AG08396 (cell line): ENCODE measurements at places on chromosomes 2 and 18.

GRCh38 chr2:223416815-223417610, 185.1 kb downstream of the SCG2 start:
- no peak for DNase-seq

DNA sequence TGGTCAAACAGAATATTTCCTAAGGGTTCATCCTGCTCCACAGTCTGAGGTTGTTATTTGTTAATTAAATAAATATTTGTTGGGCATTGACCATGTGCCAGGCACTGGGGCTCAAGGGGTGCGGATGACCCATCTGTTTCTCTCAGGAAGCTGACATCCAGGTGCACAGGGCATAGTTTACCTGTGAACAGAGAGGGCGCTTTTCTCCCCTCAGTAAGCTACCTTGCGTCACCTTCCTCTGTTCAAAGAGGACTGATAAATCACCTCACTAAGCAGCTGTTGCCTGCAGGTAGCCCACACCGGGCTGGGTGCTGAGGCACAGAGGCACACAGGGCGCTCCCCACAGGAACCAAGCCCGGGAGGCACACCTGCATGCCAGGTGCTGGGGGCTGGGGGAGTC, 41.6 kb downstream of the SH3RF3 start:
- DNase-seq: no peak

DNA sequence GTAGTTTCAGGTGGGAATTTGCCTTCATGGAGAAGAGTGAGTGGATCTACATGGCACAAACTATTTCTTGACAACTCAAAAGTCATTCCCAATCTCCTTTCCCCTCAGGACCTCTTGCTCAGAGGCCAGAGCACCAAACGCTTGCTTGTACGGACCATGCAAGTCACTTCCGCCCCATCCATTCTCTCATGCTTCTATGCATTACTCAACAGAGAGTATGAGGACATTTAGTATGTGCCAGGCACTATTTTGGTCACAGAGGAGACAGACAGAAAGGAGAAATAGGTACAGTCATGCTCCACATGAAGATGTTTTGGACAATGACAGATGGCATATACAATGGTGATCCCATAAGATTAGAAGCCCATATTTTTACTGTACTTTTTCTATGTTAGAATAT, 117.5 kb downstream of the ACTR3 start:
- no peak for DNase-seq

GRCh38 chr18:56632070-56633022, 6.0 kb downstream of the TXNL1 start:
- DNase-seq: no peak

- peak; percentile 27 for DNase-seq
Measured at GRCh38 chr2:106137731-106138521, 56.2 kb downstream of the UXS1 start.

DNA sequence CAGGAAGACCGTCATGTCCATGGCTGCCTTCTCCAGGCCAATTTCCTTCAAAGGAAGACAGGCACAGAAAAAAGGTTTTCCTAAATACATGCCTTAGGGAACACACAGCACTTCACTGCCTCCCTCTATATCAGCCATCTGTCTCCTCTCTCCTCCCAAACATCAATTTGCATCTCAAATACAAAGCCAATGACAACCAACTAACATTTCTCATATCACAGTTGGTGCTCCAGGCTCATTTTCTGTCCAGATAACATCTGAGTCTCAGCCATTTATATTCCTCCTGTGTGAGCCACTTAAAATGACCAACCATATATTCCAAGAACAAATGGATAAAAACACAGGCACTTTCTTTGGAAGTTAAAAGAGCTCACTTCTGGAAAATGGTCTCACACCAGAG, 62.5 kb upstream of the ACAA2 start:
- DNase-seq: no peak

GRCh38 chr18:64203295-64203694, 54.4 kb upstream of the LINC00305 start:
- DNase-seq: no peak

DNA sequence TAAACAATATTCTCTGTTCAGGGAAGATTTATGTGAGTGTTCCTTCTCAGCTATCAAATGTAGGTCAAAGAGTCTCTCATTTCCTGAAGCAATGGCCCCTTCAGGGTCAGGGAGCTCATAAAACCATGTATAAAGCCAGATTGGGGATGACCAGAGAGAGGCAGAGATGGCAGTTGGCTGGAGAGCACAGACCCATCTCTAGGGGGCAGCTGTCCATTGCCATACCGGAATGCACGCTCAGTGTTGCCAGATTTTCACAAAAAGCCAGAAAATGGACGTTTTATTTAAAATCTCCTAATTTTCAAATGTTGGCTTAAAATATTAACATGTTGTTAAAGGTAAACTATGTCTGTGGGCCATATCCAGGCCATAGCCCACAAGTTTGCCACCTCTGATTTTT, 1920.7 kb upstream of the CELF4 start:
- DNase-seq: no peak

GRCh38 chr2:150468350-150468960, 19.0 kb downstream of the RND3 start:
- DNase-seq: no peak

DNA sequence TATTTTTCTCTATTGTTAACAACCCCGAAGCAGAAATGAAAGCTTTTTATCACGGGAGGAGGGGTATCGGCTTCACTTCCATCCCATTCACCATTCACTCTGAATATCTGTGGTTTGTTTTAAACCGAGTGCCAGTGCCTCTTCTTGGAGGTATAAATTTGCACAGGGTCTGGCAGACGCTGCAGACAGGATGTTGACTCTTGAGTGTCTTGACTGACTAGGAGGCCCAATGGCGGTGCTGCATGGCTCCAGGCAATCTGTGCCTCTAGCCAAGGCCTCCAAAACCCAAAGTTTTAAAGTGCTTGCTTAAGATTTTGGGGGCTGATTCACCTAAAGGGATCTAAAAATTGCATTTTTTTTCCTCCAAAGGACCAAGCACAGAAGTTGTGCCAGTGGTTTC, 183.8 kb downstream of the LTBP1 start:
- DNase-seq: no peak

GRCh38 chr2:129179199-129179598, 800.3 kb upstream of the RAB6C start:
- no peak for DNase-seq

GRCh38 chr18:78393086-78393862, 586.3 kb upstream of the SALL3 start:
- DNase-seq: no peak
